ENCODE measurements at places on chromosomes 13 and 19.
A peak's percentile ranks its signal among the peaks of the same experiment; 100 is the strongest.

DNA sequence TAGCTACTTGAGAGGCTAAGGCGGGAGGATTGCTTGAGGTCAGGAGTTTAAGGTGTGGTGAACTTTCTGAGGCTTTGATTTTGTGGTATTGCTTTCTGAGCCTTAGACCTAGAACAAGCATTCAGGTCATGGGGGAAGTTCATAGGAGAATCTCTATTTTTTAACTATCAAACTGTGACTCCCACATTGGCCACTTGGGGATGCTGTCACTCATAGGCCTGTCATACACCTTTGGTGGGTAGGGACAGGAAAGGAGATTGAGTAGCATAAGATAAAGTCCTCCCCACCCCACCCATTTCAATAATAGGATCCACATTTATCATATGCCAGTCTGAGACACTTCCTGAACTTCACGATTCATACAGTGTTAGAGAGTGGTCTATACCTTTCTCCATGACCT lies 41.9 kb upstream of the PSG2 start:
- peak; percentile 15 for DNase-seq

DNA sequence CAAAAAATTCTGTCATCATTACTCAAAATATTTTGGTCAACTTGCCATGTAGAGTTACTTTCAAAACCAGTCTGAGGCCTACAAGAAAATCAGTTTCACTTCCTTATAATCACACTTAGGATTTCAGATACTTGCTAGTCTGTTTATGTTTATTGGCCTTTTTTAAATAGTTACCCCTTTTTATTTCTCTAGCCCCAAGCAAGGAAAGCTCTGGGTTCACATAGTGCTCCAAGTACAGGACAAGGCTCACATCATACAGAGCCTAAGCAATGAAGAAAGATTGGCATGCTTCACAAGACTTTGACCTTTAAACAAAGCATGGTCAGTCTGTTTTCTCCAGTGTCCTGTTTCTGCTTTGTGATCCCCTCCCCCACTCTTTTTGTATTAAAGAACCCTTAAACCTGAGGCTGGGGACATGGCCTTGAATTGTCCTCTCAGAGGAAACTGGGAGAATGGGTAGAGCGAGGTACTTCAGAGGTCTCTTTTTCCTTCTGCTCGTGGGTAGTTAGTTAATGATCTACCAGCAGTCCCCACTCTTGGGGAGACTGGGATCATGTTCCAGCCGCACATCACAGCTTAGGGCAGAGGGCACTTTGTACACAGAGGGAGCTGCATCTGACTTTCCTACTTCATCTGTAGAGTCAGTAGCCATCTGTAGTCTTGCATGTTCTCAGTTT lies 30.7 kb downstream of the CEACAM1 start:
- no peak for DNase-seq

GRCh38 chr13:26500618-26501320 lies 56.7 kb upstream of the WASF3 start:
- peak; percentile 34 for DNase-seq

- DNase-seq, result no peak
Measured at GRCh38 chr13:39665763-39666162, 10.3 kb downstream of the COG6 start.

DNA sequence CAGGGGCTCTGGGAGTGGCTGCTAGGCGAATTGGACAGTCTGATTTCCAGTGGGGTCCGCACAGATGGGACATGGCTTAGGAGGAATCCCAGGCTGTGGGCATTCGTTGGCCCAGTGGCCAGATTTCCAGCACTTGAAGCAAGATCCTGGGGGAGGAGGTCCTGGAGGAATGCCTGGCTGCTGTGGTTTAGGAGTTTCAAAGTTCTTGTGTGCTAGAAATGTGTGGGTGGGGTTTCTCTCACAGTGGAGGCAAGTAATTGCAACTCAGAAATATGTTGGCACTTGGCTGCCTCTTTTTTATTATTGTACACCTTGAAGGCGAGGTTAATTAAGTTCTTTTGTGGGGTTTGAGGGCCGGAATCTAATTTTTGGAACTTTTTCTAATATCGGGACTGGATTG lies 17.1 kb downstream of the IGFL3 start:
- no peak for DNase-seq
